Astrocyte (in vitro differentiated cells and primary cell): ENCODE measurements at places on chromosomes 3 and 15. TPM values are rescaled to one million over a fixed set of nuclear protein-coding genes. Genes with fewer than 3 reads are reported as not detected.

Gene LRRN1
- total RNA-seq, result 17.4 and 35.6 TPM in 2 replicates

- DNase-seq, result no peak
Observed at GRCh38 chr3:11739706-11740105, 96.0 kb upstream of the VGLL4 start.

GRCh38 chr3:42183991-42184632 is 81.9 kb downstream of the CCK start:
- DNase-seq, result peak; percentile 12

GRCh38 chr3:138049157-138049919 is 39.4 kb downstream of the CLDN18 start:
- peak; percentile 69 for DNase-seq

Gene FAM131A
- 12.2 TPM in 2 replicates for total RNA-seq

GRCh38 chr15:100653608-100654007 is 51.2 kb downstream of the ASB7 start:
- no peak for DNase-seq

GRCh38 chr15:66284271-66284670 is 9.1 kb upstream of the DIS3L start:
- DNase-seq, result no peak

GRCh38 chr3:171358881-171359198 is 101.4 kb downstream of the TNIK start:
- DNase-seq, result no peak

Gene GHSR
- not detected in 2 replicates for total RNA-seq

GRCh38 chr3:194976049-194976451 is 290.4 kb downstream of the FAM43A start:
- DNase-seq, result no peak

DNA sequence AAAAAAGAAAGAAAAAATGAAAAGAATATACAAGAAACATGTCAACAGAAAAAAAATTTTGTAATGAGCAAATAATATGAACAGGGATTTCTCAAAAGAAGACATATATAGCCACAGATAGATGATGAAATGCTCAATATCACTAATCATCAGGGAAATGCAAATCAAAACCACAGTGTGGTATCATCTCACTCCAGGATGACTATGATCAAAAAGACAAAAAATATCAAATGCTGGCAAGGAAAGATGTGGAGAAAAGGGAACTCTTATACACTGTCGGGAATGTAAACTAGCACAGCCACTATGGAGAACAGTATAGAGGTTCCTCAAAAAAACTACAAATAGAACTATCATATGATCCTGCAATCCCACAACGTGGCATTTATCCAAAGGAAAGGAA is 94.1 kb downstream of the C3orf70 start:
- DNase-seq, result no peak

GRCh38 chr15:51814606-51815005 is 14.8 kb upstream of the TMOD3 start:
- DNase-seq, result peak; percentile 7

Gene ZNF620
- total RNA-seq, result 2.9 and 4.2 TPM in 2 replicates

Gene COL8A1
- 118 and 123 TPM in 2 replicates for total RNA-seq

GRCh38 chr3:172068977-172069376 is 29.6 kb downstream of the FNDC3B start:
- no peak for DNase-seq

Gene AMOTL2
- 150 and 197 TPM in 2 replicates for total RNA-seq

- no peak for DNase-seq
Observed at GRCh38 chr3:38696034-38696433, 46.5 kb upstream of the SCN5A start.

- no peak for DNase-seq
Observed at GRCh38 chr15:85280203-85280602, 100.2 kb upstream of the AKAP13 start.

DNA sequence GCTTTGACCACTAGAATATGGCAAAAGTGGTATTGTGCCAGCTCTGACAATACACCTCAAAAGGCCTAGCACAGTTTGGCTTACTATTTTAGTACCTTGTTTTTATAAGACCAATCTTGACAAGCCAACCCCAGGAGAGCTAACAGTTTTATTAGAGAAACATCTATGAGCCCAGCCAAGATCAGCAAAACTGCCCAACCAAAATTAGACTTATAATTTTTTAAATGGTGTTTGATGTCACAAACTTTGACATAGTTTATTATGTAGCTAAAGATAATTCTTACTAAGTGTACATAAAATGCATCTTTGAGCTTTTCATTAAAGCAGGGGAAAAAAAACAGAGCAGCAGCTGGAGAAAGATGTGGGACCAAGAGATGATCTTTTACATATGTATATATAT is 537.5 kb downstream of the ZPLD1 start:
- DNase-seq, result peak; percentile 10

- peak; percentile 52 for DNase-seq
Observed at GRCh38 chr15:68256675-68257450, 20.7 kb upstream of the FEM1B start.

Gene PGBD4
- total RNA-seq, result 1.4 TPM in 2 replicates

DNA sequence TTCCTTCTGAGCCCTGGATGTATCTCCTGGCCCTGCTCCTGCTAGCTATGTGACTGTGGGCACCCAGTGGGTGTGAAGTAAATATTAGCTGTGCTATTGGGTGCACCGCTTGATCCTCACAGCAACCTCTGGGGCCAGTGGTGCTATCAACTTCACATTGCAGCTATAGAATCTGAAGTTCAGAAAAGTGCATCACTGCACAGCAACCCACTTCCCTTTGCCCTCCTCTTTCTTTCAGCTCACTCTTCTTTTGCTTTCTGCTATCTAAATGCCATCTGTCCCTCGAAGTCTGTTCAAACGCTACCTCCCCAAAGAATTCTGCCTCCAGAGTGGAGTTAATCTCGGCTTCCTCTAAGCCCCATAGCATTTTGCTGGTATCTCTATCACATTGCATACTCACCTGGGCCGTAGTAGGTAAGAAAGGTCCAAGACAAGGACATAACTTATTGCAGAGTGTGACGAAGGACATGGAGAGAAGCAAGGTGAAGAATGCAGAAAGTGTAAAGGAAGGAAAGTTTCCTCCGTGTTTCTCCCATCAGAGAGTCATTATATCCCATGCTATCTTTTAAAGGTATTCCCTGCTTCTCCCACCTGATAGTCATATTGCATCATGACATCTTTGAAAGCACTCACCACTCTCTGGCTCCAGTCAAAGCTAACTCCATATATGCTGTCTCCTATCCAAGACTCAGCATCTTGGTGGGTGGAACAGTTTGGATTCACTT is 57.1 kb upstream of the BCL6 start:
- DNase-seq, result no peak

Gene NANOGP8
- not detected in 2 replicates for total RNA-seq

DNA sequence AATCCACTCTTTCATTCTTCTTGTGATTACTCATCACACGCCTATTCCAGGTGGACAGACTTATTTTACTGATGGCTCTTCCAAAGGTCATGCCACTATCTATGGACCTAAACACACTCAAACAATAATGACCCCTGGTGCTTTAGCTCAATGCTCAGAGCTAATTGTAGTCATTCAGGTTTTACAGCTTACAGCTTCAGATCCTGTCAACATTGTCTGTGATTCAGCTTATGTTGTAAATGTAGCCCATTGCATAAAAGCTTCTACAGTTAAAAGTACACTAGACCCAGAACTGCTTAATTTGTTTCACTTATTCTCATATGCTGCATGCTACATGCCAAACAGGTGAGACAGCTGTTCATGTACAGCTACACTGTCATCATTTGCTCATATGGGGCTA is 49.2 kb downstream of the LSM3 start:
- DNase-seq, result no peak
